ENCODE measurements at places on chromosomes 6 and 20. TPM values are rescaled to one million over a fixed set of nuclear protein-coding genes. Genes with fewer than 3 reads are reported as not detected.

The NKAIN4 gene
- total RNA-seq, result 5.2 TPM

The CLIC5 gene
- not detected for total RNA-seq

The BPIFA1 gene
- total RNA-seq, result not detected

The COL21A1 gene
- 0.84 TPM for total RNA-seq

The PDYN gene
- not detected for total RNA-seq

The OR11A1 gene
- not detected for total RNA-seq

The GATA5 gene
- total RNA-seq, result 0.66 TPM

The TRIM15 gene
- total RNA-seq, result 0.03 TPM

The CCNC gene
- total RNA-seq, result 24.8 TPM

The PTPRT gene
- total RNA-seq, result not detected

The BPI gene
- total RNA-seq, result not detected

The AVP gene
- not detected for total RNA-seq
